Hepatocyte (in vitro differentiated cells): ENCODE measurements at places on chromosomes 12 and 14. TPM values are rescaled to one million over a fixed set of nuclear protein-coding genes. Genes with fewer than 3 reads are reported as not detected.

DNA sequence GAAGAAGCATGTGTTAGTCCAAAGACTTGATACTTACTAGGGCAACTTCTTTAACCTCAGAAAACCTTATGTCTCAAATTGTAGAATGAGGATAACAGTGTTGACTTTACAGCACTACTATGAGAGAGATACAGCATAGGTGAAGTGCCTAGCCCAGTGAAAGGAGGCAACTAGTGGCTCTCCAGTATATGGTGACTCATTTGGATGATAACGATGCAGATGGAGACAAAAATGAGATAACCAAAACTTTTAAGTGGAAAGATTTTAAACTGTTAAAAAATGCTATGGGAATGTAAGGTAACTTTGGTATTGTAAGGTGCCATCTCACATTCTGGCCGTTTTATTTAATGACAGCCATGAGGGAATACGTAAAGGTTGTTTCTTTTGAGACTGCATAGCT lies 2.7 kb downstream of the PHC1 start:
- no peak for DNase-seq
- H3K4me1 ChIP-seq, result peaks cover 25% of the 10 kb centered on the region
- no peaks in the 10 kb centered on the region for H3K36me3 ChIP-seq
- H3K27me3 ChIP-seq, result no peaks in the 10 kb centered on the region
- no peak overlapping the region for H3K27ac ChIP-seq

- H3K27me3 ChIP-seq, result peaks cover 20% of the 10 kb centered on the region
- no peak overlapping the region for H3K27ac ChIP-seq
- H3K36me3 ChIP-seq, result no peaks in the 10 kb centered on the region
- no peak overlapping the region for H3K4me3 ChIP-seq
These were observed 2.8 kb downstream of the TRHDE start for GRCh38 chr12:72274931-72275330.

GRCh38 chr14:73359445-73359844 lies 98.9 kb downstream of the NUMB start:
- no peaks in the 10 kb centered on the region for H3K36me3 ChIP-seq
- H3K27me3 ChIP-seq, result no peaks in the 10 kb centered on the region
- no peak for DNase-seq

- H3K4me1 ChIP-seq, result no peaks in the 10 kb centered on the region
- no peaks in the 10 kb centered on the region for H3K36me3 ChIP-seq
- no peak for DNase-seq
- no peaks in the 10 kb centered on the region for H3K27me3 ChIP-seq
These were observed 751.0 kb upstream of the TMEM132C start for GRCh38 chr12:127515941-127516340.

- H3K27ac ChIP-seq, result no peak overlapping the region
- DNase-seq, result no peak
- H3K36me3 ChIP-seq, result no peaks in the 10 kb centered on the region
- H3K4me3 ChIP-seq, result no peak overlapping the region
These were observed 118.2 kb upstream of the KITLG start for GRCh38 chr12:88698471-88698870.

DNA sequence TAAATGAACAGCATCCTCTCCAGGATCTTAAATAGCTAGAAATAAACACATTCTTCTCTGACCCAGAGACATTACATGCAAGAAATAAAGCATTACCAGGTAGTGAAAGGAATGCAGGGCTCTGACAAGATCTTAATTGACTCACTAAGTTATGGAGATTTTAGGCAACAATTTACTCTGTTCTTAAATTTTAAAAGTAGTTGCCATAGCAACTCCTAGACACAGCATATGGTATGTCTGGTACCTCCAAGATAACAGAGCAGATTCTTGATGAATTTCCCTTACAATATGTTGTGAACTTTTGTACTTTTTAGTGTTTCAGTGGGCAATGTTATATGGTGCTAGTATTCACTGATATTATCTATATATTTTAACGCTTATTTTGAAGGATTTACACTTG lies 76.7 kb upstream of the G2E3 start:
- DNase-seq, result no peak
- no peaks in the 10 kb centered on the region for H3K36me3 ChIP-seq
- no peaks in the 10 kb centered on the region for H3K4me1 ChIP-seq
- no peak overlapping the region for H3K4me3 ChIP-seq
- H3K27me3 ChIP-seq, result no peaks in the 10 kb centered on the region
- no peak overlapping the region for H3K27ac ChIP-seq

DNA sequence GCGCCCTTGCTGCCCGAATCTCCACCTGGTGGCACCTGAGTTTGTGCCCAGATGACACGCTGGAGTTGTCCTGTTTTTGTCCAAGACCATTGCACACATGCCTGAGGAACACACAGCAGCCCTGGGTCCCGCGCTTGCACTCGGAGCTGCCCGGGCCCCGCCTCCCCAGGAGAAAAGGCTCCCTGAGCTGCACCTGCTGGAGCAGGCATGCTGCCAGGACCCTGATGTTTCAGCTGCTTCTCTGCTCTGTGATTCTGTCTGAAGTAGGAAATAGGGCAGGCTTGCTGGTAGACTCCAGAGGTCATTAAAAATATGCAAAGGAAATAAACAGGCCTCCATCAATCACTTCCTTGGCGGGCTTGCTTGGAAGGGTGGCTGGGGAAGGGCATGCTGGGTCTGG lies 271.6 kb downstream of the CACNA1C start:
- no peaks in the 10 kb centered on the region for H3K36me3 ChIP-seq
- H3K27me3 ChIP-seq, result no peaks in the 10 kb centered on the region
- peaks cover 7% of the 10 kb centered on the region for H3K4me1 ChIP-seq
- H3K27ac ChIP-seq, result no peak overlapping the region
- DNase-seq, result no peak
- H3K4me3 ChIP-seq, result no peak overlapping the region

DNA sequence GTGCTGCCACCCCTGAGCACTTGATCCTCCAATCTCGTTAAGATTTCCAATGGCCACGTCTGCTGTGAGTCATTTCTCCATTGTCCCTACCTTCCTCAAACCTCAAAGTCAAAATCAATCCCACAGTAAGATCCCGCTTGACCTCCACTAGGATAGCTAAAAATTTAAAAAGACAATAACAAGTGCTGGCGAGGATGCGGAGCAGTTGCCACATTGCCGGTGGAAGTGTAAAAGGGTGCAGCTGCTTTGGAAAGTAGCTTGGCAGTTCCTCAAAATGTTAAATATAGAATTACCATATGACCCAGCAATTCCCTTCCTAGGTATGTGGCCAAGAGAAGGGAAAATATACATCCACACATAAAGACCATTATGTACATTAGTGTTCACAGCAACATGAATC lies 9.5 kb upstream of the BCL7A start:
- no peak overlapping the region for H3K27ac ChIP-seq
- DNase-seq, result no peak
- H3K4me3 ChIP-seq, result no peak overlapping the region
- H3K36me3 ChIP-seq, result no peaks in the 10 kb centered on the region
- H3K4me1 ChIP-seq, result no peaks in the 10 kb centered on the region

DNA sequence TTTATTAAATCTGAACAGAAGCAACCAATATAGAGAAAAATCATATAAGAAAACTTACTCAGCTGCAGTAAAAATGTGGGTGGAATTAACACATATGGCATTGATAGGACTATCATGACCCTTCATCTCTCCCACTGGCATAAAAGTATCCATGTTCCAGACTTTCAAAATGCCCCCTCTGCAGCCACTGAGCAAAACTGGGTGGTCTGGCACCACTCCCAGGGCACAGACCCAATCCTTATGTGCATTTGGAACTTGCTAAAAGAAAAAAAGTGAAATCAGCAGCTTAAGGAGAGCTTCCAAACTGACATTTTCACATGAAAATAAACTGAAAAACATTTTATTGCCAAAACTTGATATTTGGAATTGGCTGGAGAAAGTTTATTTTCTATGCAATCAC lies 141.5 kb downstream of the KIF21A start:
- H3K36me3 ChIP-seq, result no peaks in the 10 kb centered on the region
- no peaks in the 10 kb centered on the region for H3K27me3 ChIP-seq
- H3K27ac ChIP-seq, result no peak overlapping the region
- no peaks in the 10 kb centered on the region for H3K4me1 ChIP-seq
- H3K4me3 ChIP-seq, result no peak overlapping the region

- H3K27ac ChIP-seq, result peak overlapping the region; percentile 91
- no peaks in the 10 kb centered on the region for H3K27me3 ChIP-seq
- peaks cover 8% of the 10 kb centered on the region for H3K36me3 ChIP-seq
These were observed 1.8 kb downstream of the HNRNPC start for GRCh38 chr14:21267431-21267845.

JAG2 gene
- 2.0 and 6.1 TPM in 2 replicates for total RNA-seq

CYP27B1 gene
- 0.23 and 2.9 TPM in 2 replicates for total RNA-seq

SYT10 gene
- 2.5 and 3.8 TPM in 2 replicates for total RNA-seq

HHIPL1 gene
- total RNA-seq, result 0.64 and 0.83 TPM in 2 replicates
